ENCODE measurements at places on chromosomes 12 and 14.
A peak's percentile ranks its signal among the peaks of the same experiment; 100 is the strongest.

GRCh38 chr14:31965071-31965734 is 111.9 kb upstream of the ARHGAP5 start:
- DNase-seq, result no peak

- no peak for DNase-seq
These were observed 1037.8 kb downstream of the TMEM121 start for GRCh38 chr14:106564058-106564643.

DNA sequence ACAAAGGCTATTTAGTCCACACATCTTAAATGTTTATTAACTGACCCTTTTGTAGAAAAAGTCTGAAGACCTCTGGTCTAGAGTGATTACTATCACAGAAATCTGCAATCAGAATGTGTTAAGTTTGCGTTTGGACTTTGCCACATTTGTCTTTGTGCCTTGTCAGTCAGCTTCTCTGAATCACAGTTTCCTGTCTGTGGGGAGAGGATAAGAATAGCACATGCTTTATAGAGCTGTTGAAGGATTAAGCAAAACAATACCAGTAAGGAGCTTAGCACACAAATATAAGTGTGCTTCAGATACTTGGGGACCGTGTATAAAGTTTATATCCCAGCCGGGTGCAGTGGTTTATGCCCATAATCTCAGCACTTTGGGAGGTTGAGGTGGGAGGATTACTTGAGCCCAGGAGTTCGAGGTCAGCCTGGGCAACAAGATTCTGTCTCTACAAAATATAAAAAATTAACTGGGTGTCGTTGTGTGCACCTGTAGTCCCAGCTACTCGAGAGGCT is 63.0 kb upstream of the BTG1 start:
- peak; percentile 82 for DNase-seq

DNA sequence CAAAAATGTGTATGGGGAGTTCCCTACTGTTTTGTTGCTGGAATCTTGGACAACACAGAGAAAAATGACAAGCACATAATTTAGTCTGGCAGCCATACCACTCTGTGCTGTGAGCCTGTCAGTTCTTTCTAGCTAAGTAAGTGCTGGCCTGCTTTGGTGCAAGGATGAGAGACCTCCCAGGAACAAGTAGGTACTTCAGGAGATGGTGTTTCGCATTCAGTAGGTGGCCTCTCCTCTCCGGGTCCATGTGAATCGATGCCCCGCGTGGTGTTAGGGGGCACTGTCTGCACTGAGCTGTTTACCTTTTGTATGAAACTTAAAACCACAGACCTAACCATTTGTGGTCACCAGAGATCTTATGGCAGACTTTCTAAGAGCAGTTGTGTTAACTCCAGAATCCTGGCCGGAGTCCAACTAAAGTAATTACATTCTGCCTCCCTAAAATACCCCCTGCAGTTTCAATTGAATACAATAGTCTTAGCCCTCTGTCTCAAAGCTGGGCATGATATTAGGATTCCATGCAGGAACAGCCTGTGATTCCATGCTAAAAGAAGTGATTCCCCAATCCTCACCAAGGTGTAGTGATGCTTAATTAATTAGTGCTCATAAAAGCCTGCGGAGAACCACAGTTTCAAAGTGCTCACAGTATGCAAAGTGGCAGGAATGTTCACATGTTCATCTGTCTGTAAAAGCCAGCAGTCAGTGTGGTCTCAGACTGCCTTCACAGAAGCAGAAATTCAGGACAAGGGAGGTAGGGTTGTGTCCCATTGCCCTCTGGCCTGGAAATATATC is 64.2 kb downstream of the LLPH start:
- no peak for DNase-seq

- DNase-seq, result no peak
These were observed 2.8 kb upstream of the TMEM52B start for GRCh38 chr12:10175846-10176636.

DNA sequence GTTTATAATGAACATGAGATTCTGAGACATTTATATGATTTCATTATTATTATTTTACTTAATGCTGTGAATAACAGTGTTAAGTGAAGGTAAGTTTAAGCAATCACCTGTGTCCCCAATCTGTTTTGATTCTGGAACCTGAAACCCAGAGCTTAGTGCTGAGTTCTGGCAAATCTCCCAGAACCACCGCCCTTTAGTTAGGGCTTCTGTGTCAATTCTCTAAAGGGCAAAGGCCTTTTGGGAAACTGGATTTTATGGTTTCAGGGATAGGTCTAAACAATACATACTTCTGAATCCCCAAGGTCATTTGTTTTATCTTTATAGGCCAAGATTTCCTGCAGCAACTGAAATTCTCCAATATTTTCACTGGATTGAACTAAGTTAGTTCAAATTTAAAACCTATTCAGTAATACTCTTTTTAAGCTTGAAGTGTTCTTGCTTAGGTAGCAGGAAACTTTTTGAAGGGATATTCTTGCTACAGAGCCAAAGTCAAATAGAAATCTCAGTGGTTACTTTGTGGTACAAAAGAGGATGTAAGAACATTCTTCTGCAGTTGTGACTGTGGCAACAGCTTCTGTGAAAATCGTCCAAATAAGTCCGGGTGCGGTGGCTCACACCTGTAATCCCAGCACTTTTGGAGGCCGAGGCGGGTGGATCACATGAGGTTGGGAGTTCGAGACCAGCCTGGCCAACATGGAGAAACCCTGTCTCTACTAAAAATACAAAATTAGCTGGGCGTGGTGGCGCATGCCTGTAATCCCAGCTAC is 10.0 kb upstream of the PKP2 start:
- no peak for DNase-seq

DNA sequence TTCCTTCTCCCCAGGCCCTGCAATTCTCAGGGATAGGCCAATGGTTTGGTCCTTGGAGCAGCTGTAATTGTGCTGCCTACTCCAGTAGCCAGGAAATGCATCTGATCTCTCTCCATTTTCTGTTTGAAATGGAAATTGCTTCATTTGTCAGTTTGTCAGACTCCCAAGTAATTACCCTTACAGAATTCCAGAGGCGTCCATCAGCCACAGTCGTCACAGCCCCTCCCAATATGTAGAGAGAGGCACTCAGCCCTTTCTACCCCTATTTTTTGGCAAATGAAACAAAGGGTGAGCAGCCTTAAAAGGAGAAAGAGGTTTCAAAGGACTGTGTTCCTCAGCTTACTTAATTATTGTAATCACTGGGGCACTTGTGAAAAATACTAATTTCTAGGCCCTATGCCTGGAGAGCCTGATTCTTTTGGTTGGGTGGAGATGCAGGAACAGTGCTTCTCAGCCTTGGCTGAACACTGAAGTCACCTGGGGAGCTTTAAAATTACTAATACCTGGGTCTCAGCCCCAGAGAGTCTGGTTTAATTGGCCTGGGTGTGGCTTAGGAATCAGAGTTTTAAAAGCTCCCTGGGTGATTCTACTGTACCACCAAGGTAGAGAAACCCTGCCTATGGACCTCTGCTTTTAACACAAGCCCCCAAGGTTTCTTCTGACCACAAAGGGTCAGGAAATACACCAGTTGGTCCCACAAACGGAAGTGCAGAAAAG is 190.0 kb downstream of the EMP1 start:
- DNase-seq, result no peak

- DNase-seq, result no peak
These were observed 45.0 kb upstream of the FBXO21 start for GRCh38 chr12:117235261-117235660.

GRCh38 chr12:32098112-32098511 is 8.5 kb upstream of the BICD1 start:
- DNase-seq, result no peak

DNA sequence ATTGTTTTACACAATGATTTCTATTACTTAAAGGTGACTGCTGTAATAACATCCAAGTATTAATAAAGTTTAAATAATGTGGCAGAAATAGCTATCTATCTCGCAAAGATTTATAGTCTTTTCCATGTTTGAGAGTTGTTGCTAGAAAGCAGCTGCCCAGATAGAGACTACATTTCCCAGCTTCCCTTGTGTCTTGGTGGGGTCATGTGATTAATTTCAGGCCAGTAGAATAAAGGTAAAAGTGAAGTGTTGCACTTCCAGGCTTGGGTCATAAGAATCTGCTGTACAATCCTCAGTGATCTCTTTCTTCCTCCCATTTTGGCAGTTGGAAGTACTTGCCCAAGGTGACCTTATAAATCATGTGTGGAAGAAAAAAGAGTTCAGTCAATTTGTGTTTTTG is 449.7 kb upstream of the USP15 start:
- no peak for DNase-seq

All from pons (tissue), 1 donor.